T-helper 9 cell (primary cell): ENCODE measurements at places on chromosomes 2 and 18.
A peak's percentile ranks its signal among the peaks of the same experiment; 100 is the strongest.

DNA sequence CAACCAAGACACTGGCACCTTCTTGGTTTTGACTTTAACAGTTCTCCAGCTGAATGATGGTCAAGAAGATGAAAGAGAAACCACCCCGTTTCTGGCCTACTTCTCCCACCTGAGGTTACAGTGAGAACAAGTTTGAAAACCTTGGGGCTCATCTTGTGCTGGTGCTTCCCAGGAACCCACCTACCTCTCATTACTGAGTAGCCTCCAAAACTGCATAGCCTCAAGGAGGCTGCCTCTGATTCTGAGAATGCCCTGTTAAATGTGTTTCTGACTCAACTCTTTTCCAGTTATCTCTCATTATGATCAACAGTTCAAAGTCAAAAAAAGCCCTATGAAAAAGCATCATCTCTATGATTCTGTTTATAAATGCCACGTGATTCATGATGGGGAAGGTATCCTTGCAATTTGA is 121.9 kb downstream of the CACNB4 start:
- DNase-seq, result no peak

GRCh38 chr18:11259469-11260150 is 110.2 kb upstream of the PIEZO2 start:
- no peak for DNase-seq

- no peak for DNase-seq
Measured at GRCh38 chr2:232477751-232478510, 9.7 kb downstream of the ECEL1 start.

- no peak for DNase-seq
Measured at GRCh38 chr2:119282996-119283511, 59.4 kb downstream of the STEAP3 start.

GRCh38 chr2:182639971-182640370 is 76.1 kb upstream of the DNAJC10 start:
- DNase-seq, result no peak

GRCh38 chr2:1266351-1266750 is 146.9 kb upstream of the TPO start:
- no peak for DNase-seq

DNA sequence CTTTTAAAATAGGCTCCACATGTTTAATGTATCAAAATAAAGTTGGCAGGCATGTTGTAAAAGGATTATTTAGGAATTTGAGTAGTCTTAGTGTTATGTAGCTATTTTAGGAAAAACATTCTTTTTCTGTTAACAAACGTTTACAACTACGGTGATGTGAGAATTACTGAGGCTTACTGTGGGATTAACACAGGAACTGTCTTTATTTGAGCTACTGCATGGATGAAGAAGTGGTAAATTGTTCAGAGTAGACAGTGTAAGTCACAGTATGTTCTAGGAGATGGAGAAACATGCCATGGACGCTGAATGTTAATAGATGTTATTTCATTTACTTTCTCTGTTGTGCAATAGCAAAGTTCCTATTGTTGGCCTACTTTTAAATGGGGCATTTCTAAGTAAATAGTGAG is 1.6 kb downstream of the PPM1B start:
- no peak for DNase-seq

DNA sequence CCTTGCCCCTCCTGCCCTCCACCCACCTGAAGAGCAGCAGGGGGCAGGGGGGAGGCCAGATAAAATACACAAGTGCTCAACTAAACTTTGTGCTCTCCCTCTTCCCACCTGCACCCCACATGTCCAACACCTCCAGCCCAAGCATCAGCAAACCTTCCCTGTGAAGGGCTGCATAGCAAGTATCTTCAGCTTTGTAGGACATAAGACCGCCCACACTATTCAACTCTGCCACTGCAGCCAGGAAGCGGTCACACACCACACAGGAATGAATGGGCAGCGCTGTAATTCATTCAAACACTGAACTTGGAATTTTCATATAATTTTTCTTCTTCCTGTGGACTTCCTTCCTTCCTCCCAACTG is 27.5 kb downstream of the TFCP2L1 start:
- no peak for DNase-seq

GRCh38 chr2:71130152-71130904 is at the start of the genes MCEE and MPHOSPH10:
Gene MCEE, minus strand, starts transcription at chr2:71130229. Its CDS starts 10 bp downstream, at chr2:71130219.
Gene MPHOSPH10, plus strand, starts transcription at chr2:71130634. Its CDS starts 32 bp downstream, at chr2:71130666.
- DNase-seq, result peak; percentile 87

DNA sequence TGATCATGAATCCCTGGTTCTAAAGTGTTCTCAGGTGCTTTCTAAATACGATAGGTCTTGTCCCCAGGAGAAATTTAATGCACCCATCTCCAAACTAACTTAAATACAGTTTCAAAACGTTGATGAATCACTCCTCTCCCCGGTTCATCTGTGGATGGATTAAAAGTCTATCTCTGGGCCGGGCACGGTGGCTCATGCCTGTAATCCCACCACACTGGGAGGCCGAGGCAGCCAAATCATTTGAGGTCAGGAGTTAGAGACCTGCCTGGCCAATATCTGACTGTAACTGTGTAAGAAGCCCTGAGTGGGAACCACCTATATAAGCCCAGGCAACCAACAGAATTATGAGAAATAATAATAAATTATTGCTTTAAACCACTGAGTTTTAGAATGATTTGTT is 78.7 kb downstream of the LONRF2 start:
- DNase-seq, result no peak

- no peak for DNase-seq
Measured at GRCh38 chr2:177077778-177078177, 134.8 kb upstream of the HNRNPA3 start.

GRCh38 chr2:236967499-236967783 is 118.2 kb upstream of the COPS8 start:
- DNase-seq, result no peak

DNA sequence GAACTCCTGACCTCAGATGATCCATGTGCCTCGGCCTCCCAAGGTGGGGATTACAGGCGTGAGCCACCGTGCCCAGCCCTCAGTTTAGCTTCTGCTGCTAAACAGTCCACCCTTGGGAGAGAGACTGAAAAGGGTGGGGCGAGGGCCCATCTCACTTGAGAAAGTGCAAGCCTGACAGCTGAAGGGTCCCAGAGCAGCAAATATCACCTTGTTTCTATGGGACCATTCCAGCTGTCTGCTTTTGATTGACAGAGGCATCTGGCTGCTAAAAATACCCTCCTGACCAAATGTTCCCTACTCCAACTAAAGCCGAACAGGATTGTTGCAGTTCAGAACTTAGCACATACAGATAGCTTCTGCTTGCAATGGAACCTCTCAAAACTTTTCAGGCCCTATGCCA is 436 bp upstream of the SMYD1 start:
- DNase-seq, result no peak

DNA sequence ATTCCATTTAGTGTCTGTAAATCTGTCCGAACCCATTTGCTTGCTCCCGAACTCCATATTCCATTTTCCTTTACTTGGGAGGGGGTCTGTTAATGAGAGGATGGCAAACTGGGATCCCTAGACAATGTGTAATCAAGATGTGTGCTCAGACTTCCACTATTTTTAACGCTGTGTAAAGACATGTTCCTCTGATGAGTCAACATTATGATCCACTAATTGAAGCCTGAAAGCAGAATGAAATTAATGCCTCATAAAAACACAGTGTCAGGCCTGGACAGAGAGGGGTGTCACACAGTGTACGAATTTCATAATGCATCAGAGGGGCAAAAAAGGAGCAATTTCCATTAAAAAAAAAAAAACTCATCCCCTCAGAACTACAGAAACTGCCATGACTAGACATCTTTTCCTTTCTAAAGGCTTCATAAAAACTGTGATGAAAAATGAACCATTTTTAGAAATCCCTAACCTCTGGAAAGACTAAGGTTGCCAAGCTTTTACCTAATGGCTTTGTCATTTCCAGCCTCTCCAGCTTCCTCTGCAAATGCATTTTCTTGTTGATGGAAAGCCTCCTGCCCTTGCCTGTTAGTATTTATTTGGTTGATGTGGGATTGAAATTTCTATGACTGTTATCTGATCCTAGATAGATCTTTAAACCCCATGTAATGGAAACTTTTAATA is 209.2 kb upstream of the DCC start:
- no peak for DNase-seq

- DNase-seq, result no peak
Measured at GRCh38 chr2:227406177-227407031, 18.7 kb upstream of the SCYGR1 start.
